ENCODE measurements at places on chromosomes 7 and 10.
A peak's percentile ranks its signal among the peaks of the same experiment; 100 is the strongest.

- no peak for DNase-seq
Observed at GRCh38 chr10:129935867-129936152, 28.3 kb downstream of the EBF3 start.

- no peak for DNase-seq
Observed at GRCh38 chr7:28955356-28955717, 2.8 kb downstream of the TRIL start.

GRCh38 chr7:12490107-12490688 lies 80.3 kb upstream of the SCIN start:
- peak; percentile 40 for DNase-seq

DNA sequence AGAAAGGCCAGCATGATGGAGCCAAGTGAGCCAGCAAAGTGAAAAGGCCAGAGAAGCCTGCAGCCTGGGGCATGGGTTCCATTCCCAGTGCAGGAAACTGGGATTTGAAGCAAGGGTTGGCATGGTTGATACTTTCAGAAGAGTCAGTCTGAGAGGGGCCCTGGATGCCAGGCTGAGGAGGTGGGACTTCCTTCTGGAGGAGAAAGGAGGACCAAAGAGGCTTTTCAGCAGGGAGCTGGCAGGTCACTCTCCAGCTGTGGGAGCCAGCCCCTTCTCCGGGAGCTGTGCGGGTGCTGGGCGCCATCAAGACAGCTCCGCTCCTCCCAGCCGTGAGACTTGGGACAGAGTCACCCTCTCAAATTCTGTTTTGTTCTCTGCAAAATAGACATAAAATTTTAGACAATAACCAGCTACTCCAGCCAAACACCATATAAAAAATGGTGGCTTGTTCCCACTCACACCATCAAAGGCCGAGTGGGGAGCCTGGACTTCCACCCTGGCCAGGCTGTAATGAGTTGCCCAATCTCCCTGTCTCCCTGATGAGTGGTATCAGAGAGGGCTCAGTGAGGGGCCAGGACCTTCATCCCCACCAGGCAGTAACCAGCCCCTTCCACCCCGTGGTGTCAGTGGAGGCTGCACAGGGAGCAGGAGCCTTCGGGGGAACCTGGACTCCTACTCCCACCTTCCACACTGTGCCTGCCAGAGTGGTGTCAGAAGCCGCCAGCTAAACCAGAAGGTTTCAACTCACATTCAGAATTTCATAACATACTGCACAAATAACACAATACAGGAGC lies 133.6 kb upstream of the RET start:
- DNase-seq = no peak

DNA sequence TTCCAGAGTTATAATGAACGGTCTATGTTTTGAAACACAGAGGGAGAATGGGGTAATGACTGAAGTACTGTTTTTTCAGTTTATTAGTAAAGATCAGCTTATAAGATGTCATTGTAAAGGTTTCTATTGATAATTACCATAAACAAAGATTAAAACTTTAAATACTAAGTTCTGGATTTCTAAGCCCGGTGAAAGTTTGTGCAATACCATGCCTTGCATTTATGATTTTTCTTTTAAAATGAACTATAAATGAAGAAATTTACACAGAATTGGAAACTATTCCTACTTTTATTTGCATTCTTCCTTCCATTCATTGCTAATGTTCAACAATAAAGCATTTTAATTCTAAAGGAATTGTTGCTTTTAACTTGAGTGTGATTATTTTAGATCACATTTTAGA lies 4.9 kb downstream of the MEOX2 start:
- no peak for DNase-seq

GRCh38 chr7:44587843-44588711 lies 6.0 kb upstream of the TMED4 start:
- peak; percentile 75 for DNase-seq

- peak; percentile 19 for DNase-seq
Observed at GRCh38 chr7:29189743-29190201, 4.8 kb upstream of the CHN2 start.

GRCh38 chr7:101952355-101953247 lies 135.2 kb downstream of the CUX1 start:
- DNase-seq = peak; percentile 49

DNA sequence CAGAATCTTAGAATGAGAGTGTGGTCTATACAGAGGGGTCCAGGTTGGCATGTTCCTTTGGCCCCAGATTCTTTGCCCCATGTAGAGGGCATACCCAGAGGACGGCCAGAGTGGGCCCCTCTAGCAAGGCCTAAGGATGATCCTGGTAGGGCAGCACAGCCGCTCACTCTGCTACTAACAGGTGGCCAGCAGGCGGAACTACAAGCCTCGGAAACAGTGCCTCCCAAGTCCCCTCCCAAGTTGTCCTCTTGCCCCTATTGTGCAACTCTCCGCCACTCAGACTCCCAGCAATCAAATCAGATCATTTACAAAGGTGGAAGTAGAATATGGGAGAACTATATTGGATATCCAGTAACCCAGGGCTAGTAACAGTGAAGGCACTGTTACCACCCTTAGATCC lies 107.4 kb downstream of the STRA8 start:
- DNase-seq = no peak

DNA sequence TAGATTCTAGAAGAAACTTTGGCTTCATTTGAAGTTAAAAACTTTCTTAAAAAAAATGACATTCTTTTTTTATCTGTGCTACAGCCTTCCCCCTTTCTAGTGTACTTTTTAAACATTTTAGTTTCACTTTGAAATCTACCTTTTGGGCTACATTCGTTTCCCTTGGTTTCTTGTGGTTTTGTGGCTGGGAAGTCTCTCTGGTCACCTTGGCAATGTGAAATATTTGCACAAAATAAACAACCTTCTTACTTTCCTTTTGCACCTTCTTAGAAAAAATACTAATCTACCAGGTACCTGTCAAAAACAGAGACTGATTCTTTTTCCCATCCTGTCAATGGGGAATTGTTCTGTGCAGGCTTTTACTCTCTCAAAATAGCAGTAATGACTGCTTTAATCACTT lies 350.2 kb downstream of the GATA3 start:
- no peak for DNase-seq

Measured in LHCN-M2 (cell line).